ENCODE measurements at places on chromosomes 3 and 15.

GRCh38 chr3:3443482-3443881, 264.0 kb upstream of the CRBN start:
- DNase-seq = no peak

- DNase-seq = no peak
Measured at GRCh38 chr3:4392992-4393391, 74.1 kb downstream of the SUMF1 start.

GRCh38 chr3:178451799-178452198, 84.4 kb upstream of the KCNMB2 start:
- DNase-seq = no peak

DNA sequence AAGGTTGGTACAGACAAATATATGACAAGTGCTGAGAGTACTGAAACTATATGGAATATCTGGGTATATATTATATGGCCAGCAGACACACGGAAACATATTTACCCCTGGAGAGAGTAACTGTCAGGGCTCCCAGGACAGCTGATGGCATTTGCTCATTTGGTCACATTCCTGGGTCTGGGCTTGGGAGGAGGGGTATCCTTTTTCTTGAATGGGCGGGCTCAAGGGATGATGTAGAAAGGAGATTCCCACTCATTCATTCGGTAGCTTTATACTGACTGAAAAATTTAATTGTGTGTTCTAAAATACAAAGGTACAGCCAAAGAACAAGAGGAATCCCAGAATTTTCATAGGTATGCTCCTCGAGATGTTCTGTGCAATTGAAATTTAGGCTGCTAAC, 131.0 kb downstream of the KCNAB1 start:
- DNase-seq = no peak

DNA sequence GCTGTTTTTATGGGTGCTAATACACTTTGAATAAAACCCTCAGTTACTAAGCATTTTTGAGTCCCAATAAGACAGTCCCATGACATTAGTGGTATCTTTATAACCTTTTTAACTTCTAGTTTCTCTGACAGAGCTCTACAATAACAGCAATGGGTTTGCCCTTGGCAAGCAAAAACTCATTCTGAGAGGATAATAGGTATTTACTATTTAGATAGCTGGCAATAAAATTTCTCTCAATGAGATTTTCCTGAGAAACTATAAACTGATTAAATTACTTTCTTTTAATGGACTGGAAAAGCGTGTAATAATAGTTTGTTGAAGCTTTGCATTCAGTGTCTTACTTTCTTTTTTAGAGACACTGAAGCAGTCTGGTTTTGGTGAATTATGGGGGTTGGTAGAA, 168.0 kb upstream of the MLF1 start:
- DNase-seq = peak; percentile 7

- no peak for DNase-seq
Measured at GRCh38 chr3:123088387-123088786, 21.6 kb downstream of the PDIA5 start.

- DNase-seq = no peak
Measured at GRCh38 chr15:78063217-78063616, 14.3 kb downstream of the TBC1D2B start.

DNA sequence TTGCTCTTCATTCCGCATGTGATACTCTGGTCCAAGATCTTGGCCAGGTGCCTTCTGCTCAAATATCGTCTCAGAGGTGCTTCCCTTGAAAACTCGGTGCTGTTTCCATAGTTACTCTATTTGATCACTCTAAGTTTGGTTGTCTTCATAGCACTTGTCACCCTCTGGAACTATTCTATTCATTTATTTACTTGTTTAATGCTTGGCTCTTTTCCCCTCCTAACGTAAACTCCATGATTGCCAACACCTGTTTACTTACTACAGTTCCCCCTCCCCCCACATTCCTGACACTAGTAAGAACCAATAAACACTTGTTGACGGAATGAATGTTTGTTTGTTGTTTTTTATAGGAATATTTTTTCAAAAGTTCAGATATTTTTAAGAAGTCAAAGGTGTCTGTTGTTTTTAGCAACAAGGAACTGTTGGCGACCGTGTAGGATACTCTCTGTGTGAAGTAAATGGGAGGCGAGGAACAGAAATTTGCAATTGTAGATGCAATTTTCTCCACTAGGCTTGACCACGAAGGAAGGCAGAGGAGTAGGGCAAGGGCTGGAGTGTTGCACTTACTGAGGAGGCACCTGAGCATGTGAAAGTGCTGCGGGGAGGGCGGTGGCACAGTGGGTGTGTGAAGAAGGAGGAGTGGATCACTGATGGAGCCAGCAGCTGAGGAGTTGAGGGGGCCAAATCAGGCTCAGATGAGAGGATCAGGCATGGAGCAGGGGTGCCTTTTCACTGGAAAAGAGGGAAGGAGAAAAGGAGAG, 48.4 kb downstream of the MOBP start:
- DNase-seq = no peak

DNA sequence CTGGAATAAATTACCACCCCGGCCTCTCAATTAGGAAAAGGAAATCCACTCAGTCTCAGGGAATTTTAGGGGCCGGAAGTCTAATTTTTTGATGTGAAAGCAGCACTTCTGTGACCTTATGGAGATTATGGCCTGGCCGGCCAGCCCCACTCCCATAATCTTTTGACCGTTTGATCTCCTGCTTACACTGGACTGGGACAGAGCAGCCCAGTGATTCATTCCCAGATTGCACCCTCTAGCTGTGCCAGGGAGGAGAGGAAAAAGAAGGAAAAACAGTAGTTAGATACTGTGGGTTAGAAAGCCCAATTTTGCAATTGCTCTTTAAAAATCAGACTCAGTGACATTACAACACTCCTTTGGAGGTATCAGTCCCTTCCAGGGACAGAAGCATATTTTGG, 32.4 kb downstream of the GJD2 start:
- DNase-seq = no peak

- DNase-seq = no peak
Measured at GRCh38 chr3:4029135-4029534, 229.9 kb downstream of the LRRN1 start.

GRCh38 chr15:86840996-86841395, 761.3 kb downstream of the AGBL1 start:
- no peak for DNase-seq

DNA sequence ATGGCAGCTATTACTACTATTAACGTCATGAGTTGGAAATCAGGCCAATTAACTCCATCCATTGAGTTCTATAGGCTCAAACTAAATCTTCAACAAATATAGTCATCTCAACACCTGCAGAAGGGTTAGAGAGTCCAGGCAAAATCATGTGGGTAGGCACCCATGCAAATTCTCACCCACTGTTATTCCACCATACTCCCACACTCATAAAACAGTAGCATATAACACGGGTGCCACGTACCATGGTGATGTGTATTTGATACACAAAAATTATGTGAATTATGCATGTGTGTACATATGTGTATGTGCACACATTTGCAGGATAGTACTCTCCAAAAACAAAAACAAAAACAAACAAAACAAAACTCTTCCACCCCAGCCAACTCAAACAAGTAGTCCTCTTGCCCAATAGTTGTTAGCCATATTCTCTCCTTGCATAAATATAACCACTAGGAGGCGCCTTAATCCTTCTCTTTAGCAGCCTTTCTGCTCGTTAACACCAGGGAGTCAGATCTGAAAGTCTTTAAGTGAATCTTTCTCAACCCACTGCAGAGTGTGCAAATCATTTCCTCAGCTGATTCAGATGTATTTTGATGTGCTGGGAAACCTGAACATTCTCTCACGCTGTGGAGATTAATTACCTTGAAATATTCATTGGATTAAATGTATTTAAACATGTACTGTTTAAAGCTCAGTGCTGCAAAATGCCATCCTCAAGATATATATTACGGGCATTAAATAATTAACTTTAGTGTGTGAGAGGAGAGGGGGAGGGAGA, 38.0 kb upstream of the COPB2 start:
- peak; percentile 74 for DNase-seq

DNA sequence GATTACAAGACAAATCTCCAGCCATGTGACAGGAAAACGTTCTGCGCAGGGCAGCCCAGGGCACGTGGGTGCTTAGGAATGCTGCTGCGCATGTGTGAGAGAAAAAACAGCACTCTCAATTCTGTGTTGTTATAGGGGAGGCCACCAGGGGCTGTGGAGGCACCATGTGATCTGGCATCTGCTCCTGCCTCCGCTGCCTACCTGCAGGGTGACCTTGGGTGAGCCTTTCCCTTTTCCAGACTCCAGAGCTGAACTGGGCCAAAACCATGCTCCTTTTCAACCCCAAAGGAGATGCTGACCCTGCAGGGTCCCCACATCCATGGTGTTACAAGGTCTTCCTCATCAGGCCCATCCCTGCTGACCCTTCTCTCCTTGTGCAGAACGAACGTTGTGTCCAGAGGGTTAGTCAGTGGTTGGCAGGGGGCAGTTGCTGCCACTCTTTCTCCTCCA, 81.5 kb upstream of the RASGRF1 start:
- DNase-seq = no peak

GRCh38 chr15:43325039-43325684, 5.2 kb downstream of the LCMT2 start:
- DNase-seq = no peak

DNA sequence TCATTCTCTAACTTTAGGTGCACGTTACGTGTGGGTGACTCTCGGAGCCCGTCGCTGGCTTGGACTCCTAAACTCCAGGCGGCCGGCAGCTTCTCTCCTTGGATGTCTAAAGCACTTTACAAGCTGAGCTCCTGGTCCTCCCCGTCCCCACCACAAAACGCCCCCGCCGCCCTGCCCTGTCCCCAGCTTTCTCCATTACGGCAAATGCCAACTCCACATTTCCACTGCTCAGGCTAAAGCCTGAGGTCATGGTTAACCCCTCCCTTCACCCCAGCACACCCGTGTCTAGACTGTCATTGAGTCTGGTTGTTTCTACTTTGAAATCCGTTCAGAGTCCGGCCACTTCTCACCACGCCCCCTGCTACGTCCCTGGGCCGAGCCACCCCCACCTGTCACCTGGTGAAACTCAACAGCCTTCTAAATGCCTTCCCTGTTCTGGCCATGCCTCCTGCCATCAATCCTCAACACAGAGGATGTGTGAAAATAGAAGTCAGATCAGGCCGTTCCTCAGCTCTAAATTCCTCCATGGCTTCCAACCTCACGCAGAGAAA, 8.1 kb upstream of the PCSK6 start:
- no peak for DNase-seq

- DNase-seq = no peak
Measured at GRCh38 chr3:21705769-21706168, 45.2 kb downstream of the ZNF385D start.

- no peak for DNase-seq
Measured at GRCh38 chr3:28104896-28105534, 136.4 kb upstream of the CMC1 start.

DNA sequence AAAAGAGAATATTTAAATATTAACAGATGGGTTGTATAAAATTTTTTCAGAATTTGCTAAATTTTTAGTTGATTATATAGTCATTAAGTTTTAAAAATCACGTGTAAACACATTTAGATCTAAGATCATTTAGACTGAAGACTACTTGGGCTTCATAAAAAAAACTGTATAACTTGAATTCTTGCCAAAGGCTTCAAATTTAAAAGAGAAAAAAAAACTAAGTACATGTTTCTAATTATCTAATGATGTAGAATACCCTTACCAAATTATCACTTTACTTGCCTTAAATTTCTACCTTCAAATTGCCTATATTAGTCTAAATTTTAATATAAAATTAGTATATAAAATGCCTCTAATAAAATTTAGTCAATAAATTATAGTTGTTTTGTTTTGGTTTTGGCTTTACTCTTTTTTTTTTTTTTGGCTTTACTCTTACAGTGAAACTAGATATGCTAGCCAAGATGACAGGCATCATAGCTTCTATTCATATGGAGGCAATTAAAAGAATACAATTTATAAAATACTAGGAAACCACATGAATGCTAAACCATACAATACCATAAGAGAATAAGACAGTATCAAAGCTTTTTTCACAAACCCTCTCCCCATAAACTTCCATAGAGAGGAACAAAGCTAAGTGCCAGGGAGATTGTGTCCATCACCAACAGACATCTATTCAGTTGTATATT, 183.1 kb upstream of the KCNMB2 start:
- DNase-seq = no peak

GRCh38 chr3:127488740-127489139, 101.8 kb downstream of the TPRA1 start:
- no peak for DNase-seq

DNA sequence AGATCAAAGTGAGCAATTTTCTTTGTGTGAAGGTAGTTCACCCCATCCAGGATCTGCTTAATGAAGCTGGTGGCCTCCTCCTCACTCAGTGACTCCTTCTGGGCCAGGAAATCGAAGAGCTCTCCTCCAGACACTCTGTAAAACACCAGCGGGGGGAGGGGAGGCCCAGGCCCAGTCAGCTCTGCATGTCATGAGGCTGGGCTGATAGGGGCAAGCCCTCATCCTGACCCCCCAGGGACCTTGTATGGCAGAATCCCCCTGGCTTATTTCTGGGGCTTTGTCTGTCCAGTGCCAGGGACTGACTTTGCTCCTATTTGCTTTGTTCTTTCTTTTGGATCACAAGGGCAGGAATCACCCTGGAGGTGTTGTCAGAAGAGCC, 74.9 kb downstream of the DAPK2 start:
- no peak for DNase-seq

DNA sequence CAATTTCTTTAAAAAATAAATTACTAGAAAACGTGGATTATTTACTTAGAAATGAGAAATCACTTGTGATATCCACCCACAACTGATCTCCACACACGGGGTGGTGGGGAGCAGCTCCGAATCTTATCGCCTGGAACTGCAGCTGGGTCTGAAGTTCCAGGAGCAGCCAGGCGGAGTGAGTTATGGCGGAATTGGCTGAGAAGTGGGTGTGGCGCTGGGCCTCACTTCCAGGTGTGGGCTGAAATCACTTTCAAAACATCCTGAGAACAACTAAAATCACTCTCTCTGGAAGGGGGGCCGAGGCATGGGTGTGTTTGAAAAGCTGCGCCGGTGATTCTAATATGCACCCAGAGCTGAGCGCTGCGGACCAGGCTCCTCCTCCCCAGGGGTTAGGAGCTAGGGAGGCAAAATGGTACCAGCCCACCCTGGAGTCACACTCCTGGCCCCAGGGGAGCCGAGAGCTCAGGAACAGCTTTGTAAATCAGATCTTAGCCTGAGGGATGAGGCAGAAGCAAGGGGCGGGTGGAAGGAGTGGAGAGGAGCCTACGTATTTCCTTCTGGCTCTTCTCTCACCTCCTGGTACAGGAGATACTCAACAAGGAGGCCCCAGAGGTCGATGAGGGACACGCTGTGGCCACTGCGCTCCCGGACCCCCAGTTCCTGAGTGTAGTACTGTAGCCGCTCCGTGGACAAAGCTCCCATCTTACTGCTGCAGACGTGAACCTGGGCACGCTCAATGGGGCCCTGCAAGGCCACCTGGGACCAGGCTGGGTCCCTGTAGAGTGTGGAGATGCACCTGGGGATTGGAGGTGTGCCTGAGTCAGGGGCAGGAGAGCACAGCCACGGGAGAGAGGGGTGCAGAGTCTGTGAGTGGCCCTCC, 9.6 kb downstream of the PLA2G4F start:
- no peak for DNase-seq
